Activated CD8-positive, alpha-beta T cell treated with anti-CD3 and anti-CD28 coated beads for 36 hours (primary cell): ENCODE measurements at places on chromosomes 11 and 22.

GRCh38 chr11:120595557-120595956 is 84.0 kb downstream of the GRIK4 start:
- DNase-seq: no peak

- DNase-seq: no peak
Observed at GRCh38 chr11:71558996-71559395, 6.4 kb upstream of the KRTAP5-10 start.

DNA sequence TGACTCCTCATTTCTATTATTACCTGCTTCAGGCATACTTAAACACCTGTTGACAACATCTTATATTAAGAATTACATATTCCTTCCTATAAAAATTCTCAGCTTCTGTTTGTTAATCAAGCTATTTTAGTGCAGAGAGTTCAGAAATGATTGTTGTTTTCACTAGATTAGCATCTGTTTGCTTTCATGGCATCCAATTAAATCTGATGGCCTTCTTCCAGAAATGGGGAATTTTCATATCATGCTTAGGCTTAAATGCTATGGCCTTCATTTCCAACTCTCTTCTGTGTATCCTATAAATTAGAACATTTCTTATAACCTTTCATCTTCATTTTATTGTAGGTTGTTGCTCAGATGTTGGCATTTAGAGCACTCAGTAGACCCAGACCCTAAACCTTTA is 180.0 kb downstream of the WNT11 start:
- no peak for DNase-seq

DNA sequence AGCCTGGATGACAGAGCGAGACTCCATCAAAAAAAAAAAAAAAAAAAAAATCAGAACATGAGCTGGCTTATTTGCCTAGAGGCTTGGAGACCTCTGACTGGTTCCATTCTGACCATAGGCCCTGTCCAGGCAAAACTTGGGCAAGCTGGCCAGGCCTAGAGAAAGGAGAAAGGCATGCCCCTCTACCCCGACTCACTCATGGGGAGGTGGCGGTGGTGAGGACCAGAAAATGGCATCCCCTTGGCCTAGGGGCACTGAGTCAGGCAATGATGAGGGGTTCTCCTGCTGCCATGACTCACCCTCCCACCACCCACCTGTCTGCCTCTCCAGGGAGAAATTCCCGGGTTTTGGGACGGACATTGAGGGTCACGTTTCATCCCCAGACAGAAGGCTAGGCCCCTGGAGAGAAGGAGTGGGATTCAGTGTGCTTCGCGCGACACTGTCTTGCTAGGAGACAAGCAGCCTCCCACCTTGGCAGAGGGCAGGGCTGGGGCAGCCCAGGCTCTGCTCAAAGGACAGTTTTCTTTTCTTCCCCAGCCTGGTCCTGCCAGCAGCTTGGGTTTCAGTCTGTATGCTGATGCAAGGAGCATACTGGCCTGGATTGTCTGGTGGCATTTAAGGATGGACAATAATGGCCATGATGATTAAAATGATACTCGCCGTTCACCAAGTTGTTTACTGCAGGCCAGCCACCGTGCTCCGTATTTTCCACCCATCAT is 17.2 kb downstream of the TOB2 start:
- no peak for DNase-seq

- peak; percentile 44 for DNase-seq
Observed at GRCh38 chr22:43110444-43110926, at the start of gene BIK. Gene BIK, plus strand, starts transcription at chr22:43110750. Its CDS starts 13,273 bp downstream, at chr22:43124023.

GRCh38 chr11:44303401-44303938 is 6.5 kb downstream of the ALX4 start:
- no peak for DNase-seq

- DNase-seq: no peak
Observed at GRCh38 chr11:129652835-129653234, 162.8 kb upstream of the TMEM45B start.

- DNase-seq: no peak
Observed at GRCh38 chr22:44407171-44407986, 90.7 kb downstream of the RTL6 start.
